GM04504 (cell line): ENCODE measurements at places on chromosomes 6 and 20.

DNA sequence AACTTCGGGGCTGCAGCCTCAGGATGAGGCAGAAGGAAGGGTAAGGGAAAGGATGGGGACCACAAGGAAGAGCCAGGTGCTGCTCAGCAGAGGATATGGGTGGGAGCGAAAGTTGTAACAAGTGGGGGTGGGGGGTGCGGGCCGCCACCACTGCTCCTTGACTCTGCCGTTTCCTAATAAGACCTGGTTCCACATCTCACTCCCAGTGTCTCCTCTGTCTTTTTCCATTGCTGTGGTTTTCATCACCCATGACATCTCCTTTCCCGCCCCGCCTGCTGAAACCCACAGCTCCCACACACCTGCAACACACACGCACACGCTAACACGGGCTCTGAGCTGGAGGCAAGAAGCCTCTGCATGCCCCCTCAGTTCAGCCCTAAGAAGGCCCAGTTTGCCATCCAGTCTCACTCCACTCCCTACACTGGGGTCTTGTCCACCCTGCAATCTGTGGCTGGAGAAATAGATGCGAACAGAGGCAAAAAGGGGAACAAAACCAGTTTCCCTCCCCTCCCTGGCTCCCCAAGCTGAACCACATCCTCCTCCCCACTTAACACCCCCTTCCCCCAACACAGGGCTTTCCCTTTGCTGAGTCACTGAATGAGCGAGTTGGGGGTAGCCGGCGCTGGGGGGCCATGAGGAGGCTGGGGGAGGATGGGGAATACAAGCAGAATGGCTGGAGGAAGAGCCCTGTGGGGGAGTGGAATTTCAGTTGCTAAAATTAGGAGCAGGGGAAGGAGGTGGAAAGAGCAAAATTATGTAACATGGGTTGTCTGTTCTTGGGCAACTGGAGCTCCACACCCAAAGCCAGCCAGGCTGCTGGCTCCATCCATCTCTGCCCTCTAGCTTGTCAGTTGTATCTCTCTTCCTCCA is 11.5 kb downstream of the NFKBIL1 start:
- no peak for DNase-seq

DNA sequence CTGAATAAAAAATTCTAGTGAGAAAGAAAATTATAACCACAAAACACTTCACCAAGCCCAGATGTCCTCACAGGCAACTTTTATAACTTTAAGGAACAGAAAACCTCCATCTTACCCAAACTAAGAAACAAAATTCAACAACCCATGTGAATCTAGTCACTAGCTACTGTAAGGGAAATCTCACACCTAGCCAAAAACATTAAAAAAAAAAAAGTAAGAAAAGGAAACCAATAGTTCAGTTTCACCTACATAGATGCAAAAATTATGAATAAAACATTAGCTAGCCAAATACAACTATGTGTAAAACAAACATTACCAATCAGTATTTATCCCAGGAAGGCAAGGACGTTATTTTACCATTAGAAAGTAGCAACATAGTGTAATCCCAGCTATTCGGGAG is 35.5 kb upstream of the SLC23A2 start:
- DNase-seq, result no peak

DNA sequence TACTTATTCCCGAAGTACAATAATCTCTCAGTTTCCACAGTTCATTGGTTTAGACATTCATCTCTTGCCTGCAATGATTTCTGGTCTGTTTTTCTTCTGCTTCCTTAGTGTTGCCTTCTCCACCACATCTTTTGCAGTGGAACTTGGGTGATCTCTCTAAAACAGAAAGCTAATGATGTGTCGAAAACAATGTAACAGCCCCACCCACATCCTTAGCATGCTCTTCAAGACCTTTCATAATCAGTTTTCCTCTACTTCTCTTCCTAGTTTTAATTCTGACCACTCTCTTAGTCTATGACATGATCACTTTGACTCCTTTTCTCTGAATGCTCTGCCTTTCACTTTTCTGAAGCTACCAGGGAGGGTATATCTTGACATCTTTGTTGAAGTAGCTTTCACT is 1007.9 kb upstream of the CITED2 start:
- DNase-seq, result no peak

- no peak for DNase-seq
Observed at GRCh38 chr20:19767070-19767469, 9.0 kb downstream of the RIN2 start.

DNA sequence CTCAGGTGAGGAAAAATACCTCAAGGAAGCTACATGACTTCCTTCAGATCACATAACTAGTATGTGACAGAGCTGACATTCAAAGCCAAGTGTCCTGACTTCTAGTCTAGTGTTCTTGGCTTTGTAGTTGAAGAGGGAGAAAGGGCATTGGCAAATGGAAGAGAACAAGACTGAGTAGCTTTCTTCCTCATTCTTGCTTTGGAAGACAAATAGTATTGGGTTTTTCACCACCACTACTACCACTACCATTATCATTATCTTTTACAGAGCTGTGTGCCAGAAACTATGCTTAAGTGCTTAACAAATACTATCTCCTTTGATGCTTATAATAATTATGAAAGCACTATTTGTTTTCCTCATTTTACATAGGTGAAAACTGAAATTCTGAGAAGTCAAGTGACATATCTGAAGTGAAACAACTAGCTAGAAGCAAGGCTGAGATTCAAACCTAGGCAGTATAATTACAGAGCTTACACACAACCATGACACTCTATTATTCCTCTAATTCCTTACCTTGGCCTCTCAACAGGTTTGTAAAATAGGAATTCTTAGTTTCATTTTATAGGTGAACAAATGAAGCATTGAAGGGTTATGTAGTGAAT is 6.8 kb downstream of the ACSS2 start:
- DNase-seq, result no peak

DNA sequence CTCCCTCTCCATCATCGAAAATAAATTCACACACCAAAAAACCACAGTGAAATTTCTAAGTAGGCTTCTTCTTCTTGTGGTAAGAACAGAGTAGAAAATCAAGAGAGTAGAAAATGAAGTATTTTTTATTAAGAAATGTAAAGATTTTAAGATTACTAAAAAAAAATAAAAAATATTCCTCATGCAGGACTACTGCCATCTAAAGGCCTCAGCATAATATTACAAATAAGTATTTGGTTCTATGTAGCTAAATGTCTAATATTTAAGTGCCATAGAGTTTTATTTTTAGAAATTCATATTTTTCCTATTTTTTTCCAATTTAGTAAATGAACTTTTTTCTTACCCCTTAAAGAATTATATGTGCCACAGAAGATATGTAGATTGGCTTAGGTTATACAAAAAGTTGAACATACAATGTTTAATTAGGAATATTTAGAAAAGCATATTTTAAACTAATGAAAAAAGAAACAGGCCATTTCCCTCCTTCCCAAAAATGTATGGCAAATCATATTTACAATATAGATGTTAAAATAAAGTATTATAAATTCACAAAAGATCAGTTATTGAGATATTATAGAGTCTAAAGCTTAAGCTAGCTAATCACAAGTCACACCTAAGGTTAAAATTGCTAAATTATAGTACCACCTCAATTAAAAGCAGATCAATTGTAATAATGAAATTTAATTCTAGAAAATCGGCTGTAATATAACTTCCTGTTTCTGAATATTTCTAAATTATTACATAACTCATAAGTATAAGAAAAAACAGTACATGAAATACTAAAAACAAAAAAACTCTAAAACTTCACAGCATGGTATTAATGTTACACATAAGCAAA is 3.5 kb upstream of the NT5DC1 start:
- no peak for DNase-seq
